ENCODE measurements at places on chromosomes 12 and 14.

- DNase-seq, result no peak
Measured at GRCh38 chr12:71626098-71626497, 37.5 kb downstream of the ZFC3H1 start.

DNA sequence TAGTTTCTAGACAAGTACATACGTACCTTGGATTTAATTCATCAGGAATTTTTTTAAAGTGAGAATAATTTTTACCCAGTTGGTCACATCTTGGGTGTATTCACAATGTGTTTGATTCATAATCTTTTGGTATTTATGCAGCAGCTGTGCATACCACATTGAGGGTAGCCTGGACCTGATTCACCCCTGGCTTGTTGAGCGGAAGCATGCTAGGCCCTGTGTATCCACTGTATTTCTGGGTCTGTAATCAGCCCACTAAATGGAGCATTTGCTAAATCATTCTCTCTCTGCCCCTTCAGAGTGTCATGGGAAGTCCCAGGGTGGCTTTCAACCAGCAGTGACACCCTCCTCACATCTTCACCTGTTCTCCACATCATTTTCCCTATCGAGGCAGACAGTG, 203.8 kb upstream of the RGS6 start:
- no peak for DNase-seq

DNA sequence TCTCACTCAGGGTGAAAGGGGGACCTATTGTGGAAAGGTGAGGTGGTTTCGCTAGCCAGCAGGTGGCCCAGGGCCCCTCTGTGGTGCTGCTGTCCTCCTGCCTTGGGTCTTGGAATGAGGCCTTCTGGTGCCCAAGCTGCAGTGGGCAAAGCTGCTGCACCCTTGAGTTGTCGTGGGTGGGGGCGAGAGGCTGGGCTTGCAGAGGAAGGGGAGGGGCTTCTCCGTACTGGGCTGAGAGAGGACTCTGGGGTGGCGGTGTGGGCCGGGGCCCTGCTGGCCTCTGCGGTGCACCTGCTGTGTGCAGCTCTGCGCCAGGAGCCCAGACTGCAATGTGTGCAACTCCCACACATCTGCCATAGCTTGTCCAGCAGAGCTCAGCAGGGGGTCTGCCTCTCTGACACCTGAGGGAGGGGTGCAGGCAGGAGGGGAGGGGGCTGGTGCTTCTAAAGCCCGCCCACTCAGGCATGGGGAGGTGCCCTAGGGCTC, 145.8 kb downstream of the KIF26A start:
- peak; percentile 73 for DNase-seq

DNA sequence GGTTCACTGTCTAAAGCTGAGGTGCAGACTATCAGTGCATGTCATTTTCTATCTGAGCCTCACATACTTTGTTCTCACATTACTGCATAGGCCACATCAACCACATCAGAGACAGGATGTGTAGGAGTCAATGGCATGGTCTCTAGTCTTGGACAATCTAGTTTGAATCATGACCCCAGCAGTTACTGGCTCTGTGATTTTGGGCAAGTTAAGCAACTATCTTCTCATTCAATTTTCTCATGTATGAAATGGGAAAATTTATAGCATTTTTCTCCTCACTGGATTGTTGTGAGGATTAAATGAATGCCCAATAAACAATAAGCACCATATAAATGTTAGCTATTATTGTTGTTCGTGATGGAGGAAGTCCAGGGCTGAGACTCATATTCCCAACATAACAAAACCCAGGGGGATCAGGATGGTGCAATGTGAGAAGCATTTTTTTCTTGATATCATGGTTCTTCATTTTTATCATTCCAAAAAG, 432.6 kb downstream of the LRIG3 start:
- no peak for DNase-seq

DNA sequence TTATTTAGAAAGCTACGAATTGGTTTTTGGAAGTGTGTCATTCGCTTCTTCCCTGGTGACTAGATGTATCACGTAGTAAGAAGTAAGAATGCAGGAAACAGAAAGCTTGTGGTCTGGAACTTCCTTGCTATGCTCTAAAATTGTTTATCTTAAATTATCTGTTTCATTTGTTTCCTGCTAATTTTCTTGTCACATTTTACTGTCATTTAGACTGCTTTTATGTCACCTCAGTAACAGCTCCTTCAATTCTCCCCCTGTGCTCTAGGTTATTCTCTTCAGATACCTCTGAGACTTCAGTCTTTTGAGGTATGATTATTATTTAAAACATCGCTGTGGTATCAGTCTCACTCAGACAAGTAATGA, 699 bp upstream of the CD69 start:
- DNase-seq, result no peak

- no peak for DNase-seq
Measured at GRCh38 chr12:68159681-68160304, at the start of gene IFNG. Gene IFNG (minus strand): TSS chr12:68159740. CDS start chr12:68159615, 125 bp downstream.

- no peak for DNase-seq
Measured at GRCh38 chr14:93185349-93185720, 218 bp downstream of the LYSET start.

DNA sequence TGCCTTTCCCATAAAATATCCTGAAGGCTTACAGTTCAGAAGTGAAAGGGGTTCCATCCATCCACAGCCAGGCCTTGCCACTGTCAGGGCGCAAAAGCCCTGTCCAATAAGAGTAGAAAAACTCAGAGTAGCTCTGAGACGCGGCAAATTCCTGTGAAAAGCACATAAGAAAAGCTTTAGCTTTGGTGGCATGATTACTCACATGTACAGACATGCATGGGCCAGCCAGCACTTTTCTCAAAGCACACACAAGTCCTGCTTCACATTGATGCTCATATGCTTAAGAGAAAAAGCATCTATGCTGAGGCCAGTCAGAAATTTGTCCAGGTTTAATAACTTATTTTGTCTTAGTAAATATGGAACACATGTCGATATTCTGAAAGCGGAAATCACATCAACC, 25.5 kb downstream of the CLEC1A start:
- DNase-seq, result no peak

GRCh38 chr12:62270384-62270783, 10.2 kb downstream of the USP15 start:
- DNase-seq, result no peak

DNA sequence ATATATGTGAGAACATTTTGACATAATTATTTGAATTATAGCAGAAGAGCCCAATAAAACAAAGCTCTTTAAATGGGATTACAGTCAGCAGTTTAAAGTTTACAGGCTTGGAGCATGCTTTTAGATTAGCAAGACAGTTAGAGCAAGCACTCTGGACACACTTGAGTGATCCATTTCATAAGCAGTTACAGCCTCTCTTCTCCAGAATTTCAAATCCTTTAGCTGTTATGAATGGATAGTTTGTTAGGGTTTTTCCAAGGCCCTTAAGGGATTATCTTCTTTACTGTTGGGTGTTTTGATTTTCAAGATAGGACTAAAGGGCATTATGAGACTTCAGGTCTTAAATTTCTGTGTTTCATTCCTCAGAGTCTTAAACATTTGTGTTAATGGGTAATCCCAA, 36.3 kb downstream of the BEST3 start:
- no peak for DNase-seq

Data from DMS79 (cell line).